ENCODE measurements at places on chromosomes 4 and X.

DNA sequence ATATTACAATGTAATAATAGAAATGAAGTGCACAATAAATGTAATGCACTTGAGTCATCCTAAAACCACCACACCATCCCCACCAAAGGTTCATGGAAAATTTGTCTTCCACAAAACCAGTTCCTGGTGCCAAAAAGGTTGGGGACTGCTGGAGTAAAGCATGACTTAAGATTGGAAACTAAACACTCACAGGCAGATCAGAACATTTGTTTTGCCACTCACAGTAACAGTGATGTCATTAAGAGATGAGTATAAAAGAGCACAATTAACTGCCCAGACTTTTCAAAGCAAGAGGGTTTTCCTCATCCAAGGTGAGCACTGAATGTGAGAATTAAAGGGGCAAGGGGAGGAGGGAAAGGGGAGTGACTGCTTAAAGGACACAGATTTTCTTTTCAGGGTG is 35.6 kb downstream of the MAP7D3 start:
- DNase-seq = no peak

GRCh38 chr4:96566755-96567154 is 726.9 kb downstream of the PDHA2 start:
- DNase-seq = no peak

DNA sequence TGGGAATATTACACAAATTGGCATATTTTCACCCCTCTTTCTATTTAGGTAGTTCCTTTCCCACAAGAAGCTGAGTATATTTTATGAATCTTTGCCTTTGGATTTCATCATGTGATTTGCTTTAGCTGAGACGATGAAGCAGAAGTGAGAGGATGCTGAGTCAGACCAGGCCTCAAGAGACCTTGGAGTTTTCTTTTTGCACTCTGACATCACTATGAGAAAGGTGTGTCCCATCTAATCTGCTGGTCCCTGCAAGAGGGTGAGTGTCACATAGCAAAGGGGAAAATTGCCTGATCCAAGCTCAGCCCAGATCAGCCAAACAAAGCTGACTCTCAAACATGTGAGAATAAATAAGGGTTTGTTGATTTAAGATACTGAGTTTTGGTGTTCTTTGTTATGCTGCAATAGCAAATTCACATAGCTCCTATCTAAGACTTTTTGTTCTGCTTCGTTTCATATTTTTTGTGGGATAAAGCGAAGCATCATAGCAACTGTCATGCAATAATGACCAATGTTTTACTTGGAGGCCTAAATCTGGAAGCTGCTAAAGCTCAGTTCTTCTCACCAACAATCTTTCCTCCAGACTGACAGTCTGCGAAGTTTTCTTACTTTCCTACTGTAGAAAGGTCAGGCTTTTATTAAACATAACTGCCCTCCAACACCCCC is 176.9 kb downstream of the PDHA2 start:
- DNase-seq = no peak

DNA sequence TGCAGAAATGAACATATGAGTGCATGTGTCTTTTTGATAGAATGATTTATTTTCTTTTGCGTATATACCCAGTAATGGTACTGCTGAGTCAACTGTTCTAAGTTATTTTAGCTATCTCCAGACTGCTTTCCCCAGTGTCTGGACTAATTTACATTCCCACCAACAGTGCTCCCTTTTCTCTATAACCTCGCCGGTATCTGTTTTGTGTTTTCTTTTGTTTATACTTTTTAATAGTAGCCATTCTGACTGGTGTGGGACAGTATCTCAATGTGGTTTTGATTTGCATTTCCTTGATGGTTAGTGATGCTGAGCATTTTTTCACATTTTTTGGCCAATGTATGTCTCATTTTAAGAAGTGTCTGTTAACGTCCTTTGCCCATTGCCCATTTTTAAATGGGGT is 218.6 kb upstream of the KCNIP4 start:
- DNase-seq = no peak

All from T-helper 22 cell (primary cell).